ENCODE measurements at places on chromosomes 12 and 14. TPM values are rescaled to one million over a fixed set of nuclear protein-coding genes. Genes with fewer than 3 reads are reported as not detected.

The P2RX7 gene
- total RNA-seq: 46.6 TPM

DNA sequence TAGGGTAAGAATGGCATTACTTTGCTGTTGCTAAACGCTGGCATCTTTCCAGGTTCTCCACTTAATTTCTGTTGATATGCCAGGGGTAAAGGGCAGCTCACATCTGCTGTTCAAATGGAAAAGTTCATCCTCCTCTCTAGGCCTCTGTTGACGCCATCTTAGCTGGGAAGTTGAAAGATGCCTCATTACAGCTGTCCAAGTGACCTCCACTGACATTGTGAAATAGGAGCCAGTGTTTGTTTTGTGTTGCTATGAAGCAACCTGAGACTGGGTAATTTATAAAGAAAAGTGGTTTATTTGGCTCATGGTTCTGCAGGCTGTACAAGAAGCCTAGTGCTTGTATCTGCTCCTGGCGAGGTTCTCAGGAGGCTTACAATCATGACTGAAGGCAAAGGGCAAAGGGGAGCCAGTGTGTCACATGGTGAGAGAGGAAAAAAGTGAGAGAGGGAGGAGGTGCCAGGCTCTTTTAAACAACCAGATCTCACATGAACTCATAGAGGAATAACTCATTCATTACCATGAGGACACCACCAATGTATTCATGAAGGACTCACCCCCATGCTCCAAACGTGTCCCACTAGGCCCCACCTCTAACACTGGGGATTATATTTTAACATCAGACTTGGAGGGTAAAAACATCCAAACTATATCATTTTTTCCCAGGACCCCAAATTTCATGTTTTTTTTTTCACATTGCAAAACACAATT lies 3.2 kb upstream of the ADAM21 start:
- DNase-seq: no peak

GRCh38 chr14:74848768-74849167 lies 27.2 kb downstream of the PROX2 start:
- DNase-seq: no peak

- DNase-seq: no peak
Observed at GRCh38 chr14:90661866-90662265, 154.4 kb downstream of the TTC7B start.

The TSHR gene
- total RNA-seq: not detected

The LRRC9 gene
- total RNA-seq: not detected

DNA sequence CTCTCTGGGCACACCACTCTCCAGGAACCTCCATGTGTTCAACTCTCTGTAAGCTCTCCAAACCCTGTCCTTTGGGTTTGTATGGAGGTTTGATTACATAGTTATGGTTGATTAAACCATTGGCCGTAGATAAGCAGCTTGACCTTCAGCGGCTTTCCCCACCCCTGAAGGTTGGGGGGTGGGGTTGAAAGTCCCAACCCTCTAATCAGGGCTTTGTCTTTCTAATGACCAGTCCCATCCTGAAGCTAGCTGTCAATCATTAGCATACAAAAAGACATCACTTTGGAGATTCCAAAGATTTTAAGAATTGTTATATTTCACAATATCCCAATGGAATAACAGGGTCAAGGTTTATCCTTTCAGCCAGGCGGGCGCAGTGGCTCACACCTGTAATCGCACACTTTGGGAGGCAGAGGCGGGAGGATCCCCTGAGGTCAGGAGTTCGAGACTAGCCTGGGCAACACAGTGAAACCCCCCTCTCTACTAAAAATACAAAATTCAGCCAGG lies 8.4 kb downstream of the FAM186A start:
- no peak for DNase-seq

DNA sequence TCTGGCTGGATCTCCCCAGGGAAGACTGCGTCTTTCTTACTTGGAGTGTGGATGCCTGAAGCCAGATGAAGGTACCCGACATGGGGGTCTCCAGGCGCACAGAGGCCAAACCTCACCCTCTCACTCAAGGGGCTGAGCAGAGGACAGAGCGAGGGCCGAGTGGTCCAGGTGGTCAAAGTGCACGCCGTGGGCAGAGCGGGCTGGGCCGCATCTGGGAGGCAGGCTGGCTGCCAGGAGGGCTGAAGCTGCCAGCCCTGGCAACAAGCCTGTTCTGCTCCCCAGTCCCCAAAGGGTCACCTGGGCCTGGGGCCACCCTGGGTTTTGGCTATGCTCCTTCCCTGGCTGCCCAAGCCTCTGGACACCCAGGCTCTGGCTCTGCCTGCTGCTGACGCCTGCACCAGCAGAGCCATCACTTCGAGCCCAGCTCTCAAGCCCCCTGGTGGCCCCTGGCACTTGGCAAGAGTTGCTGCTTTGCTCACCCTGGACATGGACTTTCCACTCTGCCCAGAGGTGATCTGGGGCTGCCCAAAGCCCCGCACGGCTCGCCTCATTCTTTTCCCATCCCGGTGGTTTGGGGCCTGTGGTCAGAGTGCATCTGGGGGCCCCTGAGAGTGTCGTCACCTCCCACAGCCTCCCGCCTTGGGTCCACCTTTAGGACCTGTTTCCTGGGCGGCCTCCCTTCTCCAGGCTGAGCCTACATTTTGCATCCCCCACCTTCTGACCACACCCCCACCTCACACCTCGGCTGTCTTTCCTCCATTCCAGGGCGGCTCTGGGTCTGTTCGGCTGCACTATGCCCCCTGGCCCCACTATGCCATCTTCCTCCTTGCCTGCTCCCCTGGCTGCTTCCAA lies 2.8 kb downstream of the ADSS1 start:
- DNase-seq: no peak

- DNase-seq: no peak
Observed at GRCh38 chr12:22935090-22935489, 310.1 kb downstream of the ETNK1 start.

GRCh38 chr14:35861204-35861868 lies 35.2 kb downstream of the BRMS1L start:
- no peak for DNase-seq

The MORN3 gene
- total RNA-seq: 0.17 TPM

DNA sequence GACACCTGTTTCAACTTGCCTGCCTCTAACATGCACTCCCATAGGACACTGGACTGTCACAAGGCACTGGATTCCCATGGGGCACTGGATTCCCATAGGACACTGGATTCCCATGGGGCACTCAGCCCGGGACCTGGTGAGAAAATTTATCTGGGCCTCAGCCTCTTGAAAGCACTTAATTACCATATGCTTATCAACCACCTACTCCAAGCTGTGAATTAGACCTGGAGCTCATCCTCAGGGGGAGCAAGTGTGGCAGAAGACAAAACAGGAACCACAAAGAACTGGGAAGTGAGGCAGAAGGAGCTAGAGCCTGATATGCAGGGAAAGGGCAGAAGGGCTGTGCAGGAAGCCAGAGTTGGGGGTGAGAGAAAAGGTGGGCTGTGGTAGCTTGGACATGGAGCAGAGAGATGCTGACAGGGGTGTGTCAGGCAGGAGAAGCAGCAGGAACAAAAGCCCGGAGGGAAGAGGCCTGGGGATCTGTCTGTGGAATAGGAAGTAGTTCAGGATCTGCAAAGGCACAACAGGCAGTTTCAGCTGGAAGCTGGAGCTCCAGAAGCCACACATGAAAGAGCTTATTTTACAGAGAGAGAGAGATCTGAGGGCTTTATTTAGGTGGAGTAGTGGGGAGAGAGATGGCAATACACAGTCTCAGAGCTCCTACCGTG lies 3.1 kb downstream of the KRT82 start:
- no peak for DNase-seq

The ETNK1 gene
- total RNA-seq: 96.3 TPM

The NFE2 gene
- 3.7 TPM for total RNA-seq

The RIMBP2 gene
- not detected for total RNA-seq

The KLHDC1 gene
- total RNA-seq: 2.4 TPM

The COA8 gene
- total RNA-seq: 38.3 TPM

The TXNRD1 gene
- total RNA-seq: 103 TPM

- no peak for DNase-seq
Observed at GRCh38 chr12:22121224-22121623, 75.2 kb downstream of the CMAS start.

DNA sequence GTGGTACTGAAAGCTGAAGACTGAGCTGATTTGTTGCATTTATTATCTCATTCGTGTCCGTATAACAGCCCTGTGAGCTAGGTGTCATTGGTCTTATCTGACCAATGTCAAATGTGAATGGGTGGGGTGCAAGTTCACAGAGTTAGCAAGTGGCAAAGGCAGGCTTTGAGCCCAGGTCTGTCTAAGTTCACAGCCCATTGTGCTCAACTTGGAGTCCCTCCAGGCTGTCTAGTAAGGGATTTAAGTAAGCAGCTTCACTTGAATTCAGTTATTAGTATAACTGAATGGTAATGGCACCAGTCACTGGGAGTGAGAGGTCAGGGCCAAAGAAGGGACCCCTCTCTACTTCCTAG lies 8.5 kb downstream of the C1S start:
- no peak for DNase-seq

The BATF gene
- 220 TPM for total RNA-seq

GRCh38 chr14:96863327-96863985 lies 66.3 kb downstream of the VRK1 start:
- DNase-seq: no peak

- no peak for DNase-seq
Observed at GRCh38 chr12:105888696-105889095, 250.1 kb downstream of the NUAK1 start.

DNA sequence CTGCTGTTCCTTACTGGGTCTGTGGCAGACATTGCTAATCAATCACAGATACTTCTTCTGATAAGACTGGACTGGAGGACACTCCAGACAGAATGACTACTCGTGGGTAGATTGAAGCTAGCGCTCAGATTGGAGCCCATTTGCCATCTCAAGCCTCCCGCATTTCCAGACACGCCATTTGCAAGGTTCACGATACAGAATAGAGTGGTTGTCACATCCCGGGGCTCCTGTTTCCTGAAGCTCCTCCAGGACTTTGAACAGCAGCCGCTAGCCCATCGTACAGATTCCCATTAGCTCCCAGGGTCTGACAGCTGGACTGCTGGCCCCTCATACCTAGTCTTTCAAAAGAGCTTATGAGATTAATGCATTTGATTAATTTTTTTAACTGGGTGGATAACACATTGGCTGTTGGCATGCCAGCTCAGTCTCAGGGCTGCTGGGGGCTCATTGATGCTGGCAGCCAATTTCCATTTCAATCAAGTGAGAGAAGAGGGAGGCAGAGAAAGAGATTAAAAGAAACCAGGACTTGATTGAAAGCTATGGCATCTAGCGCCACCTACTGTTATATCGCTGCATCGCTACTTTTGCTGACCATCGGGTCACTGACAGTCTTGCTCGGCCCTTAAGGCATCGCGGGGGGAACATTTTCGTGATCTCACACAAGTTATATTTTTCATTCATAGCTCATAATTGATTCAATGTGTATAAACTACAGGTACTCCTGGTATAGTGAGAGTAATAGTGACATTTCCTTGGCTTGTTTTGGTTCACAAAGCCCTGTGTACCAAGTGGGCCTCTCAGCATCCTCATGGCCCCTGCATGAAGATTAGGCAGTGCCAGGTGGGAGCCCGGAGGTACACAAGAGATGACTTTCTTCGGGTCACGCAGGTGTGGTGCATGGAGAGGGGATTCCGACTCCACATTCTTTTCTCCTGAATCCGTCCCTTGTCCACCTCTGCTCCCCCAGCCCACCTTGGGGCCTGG lies 78.6 kb downstream of the CCDC60 start:
- no peak for DNase-seq

DNA sequence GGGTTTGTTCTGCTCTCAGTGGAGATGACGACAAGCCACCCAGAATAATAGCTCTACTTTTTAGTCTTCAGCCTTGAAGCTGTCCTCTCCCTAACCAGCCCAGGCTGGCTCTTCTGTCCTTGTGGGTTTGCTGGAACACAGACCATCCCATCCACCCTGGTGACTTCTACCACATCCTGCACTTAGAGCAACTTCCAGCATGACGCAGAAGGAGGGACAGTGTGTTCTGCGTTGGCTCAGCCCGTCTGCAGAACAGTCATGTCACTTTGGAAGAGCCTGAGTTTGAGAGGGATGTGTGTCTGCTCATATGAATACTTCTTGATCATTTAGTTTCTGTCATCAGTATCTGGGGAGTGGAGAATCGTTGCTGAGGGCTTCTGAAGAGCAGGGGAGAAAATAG lies 198.0 kb downstream of the CACNA1C start:
- no peak for DNase-seq

- DNase-seq: no peak
Observed at GRCh38 chr14:99519931-99520421, 38.8 kb downstream of the CCNK start.

DNA sequence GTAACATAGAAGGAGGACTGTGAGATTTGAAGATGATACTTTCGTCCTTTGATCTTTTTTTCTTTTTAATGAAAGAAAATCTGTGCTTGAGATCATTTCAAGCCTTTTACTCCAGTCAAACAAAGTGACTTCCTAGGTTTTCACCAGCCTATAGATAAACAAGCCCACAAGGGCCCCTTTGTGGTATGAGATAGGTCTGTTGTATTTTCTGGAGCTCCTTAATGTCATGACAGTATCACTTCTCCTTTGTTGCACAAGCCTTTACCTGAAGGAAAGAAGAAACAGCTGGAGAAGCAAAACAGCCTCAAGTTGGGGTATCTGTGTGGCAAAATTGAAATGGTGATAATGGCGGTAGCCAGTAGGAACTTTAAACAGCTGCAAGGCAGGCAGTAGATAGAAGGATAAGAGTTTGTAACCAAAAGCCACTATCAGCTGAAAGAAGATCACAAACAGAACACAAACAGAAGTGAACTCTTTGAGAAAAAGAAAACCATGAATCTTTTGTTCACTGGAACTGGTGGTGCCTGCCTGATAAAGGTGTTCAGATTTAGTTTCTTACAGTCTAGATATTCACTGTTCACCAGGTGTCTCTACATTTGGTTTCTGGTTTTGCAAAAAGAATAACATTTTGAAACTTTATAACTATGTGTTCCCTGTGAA lies 96.8 kb downstream of the LGR5 start:
- no peak for DNase-seq

The BRMS1L gene
- total RNA-seq: 6.8 TPM
